Stimulated activated CD8-positive, alpha-beta memory T cell treated with anti-CD3 and anti-CD28 coated beads, Interleukin-7, amount 100 ng/mL, for 4 hours (primary cell): ENCODE measurements at places on chromosomes 4 and X.

DNA sequence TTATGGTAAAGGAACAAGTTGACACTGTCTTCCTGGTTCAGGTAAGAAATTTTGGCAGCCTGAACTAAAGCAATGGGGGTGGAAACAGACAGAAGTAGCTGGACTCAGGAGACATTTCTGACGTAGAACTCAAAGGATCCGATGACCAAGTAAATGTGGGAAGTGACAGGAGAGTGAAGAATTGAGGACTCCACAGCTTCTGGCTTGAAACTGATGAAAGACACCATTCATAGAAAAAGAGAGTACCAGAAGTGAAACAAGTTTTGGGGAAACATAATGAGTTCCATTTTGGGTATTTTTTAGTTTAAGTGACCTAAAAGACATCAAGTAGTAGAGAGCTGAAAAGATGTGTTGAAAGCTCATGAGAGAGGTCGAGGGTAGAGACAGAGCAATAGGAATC, 5.7 kb downstream of the FAM120C start:
- no peak for DNase-seq

GRCh38 chrX:130529531-130529930, 127.7 kb downstream of the RBMX2 start:
- DNase-seq, result no peak

GRCh38 chrX:71067089-71067488, 1.0 kb downstream of the SNX12 start:
- no peak for DNase-seq

- peak; percentile 13 for DNase-seq
These were observed 177.9 kb downstream of the CBR4 start for GRCh38 chr4:168831919-168832762.

DNA sequence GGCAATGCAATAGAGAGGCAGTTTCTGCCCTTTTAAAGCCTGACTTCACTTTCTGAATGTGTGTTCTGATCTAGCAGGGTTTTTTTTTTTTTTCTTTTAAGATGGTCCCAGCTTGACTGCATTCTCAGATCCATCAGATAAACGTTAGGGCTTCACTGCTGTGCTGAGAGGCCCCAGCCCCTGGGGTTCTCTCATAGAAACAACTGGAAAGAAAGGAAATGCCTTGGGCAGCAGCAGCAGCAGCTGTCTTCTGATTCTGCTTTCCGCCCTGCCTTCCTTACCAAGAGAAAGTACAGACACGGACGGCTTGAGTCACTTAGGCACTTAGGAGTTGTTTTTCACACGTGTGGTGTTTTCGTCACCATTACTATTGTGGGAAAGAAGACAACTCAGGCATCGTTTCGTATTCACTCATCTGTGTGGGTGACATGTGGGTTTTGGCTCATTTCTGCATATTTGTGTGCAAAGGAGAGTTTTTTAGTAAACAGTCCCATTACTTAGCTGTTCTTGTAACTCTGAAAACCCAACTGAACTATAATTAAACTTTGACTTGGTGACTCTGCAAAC, 172.0 kb downstream of the PTTG2 start:
- peak; percentile 68 for DNase-seq

GRCh38 chr4:23874536-23874901, 15.3 kb downstream of the PPARGC1A start:
- DNase-seq, result no peak

DNA sequence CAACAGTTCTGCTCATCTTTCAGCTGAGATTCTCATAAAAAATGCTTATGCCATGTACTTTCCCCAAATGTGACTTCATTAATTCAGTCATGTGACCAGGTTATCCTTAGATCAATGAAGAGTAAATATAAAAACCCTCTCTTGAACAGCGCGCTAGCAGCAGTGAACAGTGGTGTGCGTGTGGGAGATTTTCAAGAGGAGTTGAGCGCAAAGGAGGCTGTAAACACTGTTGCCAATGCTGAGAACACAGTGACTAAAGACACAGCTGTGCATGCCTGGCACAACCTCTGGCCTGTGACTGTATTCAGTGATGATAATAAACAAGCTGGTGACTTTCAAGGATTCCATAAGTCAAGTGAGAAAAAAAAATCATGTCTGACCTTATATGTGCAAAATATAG, 25.1 kb downstream of the MSX1 start:
- no peak for DNase-seq

GRCh38 chr4:8353912-8354453, 84.4 kb downstream of the HTRA3 start:
- no peak for DNase-seq

GRCh38 chr4:155140889-155141288, 67.5 kb upstream of the NPY2R start:
- no peak for DNase-seq

DNA sequence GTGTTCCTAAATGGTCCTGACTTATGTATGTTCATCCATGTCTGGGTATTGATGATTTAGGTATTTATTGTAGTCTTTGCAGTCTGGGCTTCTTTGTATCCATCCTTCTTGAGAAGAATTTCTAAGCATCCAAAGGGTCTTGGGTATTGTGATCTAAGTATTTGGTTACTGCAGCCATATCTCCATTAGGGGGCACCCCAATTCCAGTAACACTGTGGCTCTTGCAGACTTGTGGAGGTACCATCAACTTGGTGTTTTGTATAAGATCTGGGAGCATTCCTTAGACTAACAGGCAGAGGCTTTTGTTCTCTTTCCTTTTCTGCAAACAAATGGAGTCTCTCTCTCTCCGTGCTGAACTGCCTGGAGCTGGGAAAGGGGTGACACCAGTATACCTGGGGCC, 113.7 kb upstream of the NEXMIF start:
- no peak for DNase-seq

DNA sequence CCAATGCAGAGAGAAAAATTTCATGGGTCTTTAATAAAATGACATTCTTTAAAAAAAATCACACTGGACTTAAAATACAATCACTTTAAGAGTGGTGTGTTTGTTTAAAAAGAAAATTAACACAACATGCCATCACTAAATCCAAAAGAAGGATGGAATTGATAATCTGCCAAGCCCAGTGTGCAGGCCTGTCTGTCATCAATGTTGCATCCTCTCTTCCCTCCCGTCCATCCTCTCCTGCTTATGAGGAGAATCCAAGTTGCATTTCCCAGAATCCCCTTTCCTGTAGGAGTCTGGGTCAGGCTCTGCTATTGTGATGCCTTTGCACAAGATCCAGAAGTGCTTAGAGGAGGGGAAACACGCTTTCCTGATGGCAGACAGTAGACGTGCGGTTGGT, 169.4 kb downstream of the MID1 start:
- no peak for DNase-seq

DNA sequence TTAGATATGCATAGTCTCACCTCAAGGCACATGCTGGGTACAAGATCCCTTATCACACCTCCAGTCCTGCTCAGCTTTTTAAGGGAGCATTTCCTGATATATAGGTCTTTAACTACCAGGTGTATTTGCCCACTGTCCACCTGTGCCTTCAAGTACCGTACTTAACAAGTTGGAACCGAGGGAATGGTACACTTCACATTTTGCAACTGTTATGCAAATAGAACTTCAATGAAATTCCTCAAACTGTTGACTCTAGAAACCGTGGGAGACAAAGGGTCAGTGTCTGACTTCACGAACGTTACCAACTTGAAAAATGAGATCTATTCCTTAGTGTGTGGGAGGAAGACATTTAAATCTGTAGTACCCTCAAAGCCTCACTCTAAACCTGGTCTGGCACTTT, 5.2 kb downstream of the TRIM2 start:
- no peak for DNase-seq

GRCh38 chrX:48083212-48083611, 11.8 kb upstream of the ZNF630 start:
- peak; percentile 0 for DNase-seq

GRCh38 chr4:100061835-100062234, 111.8 kb upstream of the H2AZ1 start:
- DNase-seq, result no peak

GRCh38 chrX:42954880-42955279, 176.9 kb upstream of the PPP1R2C start:
- DNase-seq, result no peak

GRCh38 chrX:329291-329910, 10.8 kb upstream of the GTPBP6 start:
- no peak for DNase-seq

- no peak for DNase-seq
These were observed 2.7 kb downstream of the TMEM255A start for GRCh38 chrX:120308558-120308957.

- DNase-seq, result no peak
These were observed 15.3 kb downstream of the HELQ start for GRCh38 chr4:83440148-83440814.

- DNase-seq, result no peak
These were observed 129.0 kb upstream of the TECRL start for GRCh38 chr4:64538219-64538618.

DNA sequence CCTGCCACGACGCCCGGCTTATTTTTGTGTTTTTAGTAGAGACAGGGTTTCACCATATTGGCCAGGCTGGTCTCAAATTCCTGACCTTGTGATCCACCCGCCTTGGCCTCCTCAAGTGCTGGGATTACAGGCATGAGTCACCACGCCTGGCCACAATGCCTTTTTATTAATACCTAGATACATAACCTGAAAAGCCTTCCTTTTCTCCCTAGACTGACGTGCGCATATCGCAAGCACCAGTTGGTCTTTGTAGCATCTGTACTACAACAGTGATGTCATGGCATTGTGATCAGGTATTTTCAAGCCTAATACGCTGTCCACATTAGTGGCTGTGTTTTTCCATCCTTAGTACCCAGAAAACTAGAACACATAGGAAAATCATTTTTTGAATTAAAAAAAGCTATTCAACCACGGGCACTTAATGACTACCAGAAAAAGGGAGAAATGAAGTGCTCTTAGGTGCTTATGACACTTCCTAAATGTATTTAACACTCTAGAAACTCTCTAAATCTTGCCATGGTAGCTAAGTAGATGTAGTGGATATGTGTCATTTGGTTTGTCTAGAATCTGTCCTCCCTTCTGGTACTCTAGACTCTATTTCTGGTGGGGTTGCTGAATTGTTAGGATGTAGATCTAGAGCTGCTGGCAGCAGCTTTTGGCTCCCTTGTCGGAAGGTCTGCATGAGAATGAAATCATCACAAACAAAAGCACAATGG, 707.8 kb downstream of the STIM2 start:
- no peak for DNase-seq

GRCh38 chr4:4422856-4423499, 36.1 kb downstream of the NSG1 start:
- no peak for DNase-seq

DNA sequence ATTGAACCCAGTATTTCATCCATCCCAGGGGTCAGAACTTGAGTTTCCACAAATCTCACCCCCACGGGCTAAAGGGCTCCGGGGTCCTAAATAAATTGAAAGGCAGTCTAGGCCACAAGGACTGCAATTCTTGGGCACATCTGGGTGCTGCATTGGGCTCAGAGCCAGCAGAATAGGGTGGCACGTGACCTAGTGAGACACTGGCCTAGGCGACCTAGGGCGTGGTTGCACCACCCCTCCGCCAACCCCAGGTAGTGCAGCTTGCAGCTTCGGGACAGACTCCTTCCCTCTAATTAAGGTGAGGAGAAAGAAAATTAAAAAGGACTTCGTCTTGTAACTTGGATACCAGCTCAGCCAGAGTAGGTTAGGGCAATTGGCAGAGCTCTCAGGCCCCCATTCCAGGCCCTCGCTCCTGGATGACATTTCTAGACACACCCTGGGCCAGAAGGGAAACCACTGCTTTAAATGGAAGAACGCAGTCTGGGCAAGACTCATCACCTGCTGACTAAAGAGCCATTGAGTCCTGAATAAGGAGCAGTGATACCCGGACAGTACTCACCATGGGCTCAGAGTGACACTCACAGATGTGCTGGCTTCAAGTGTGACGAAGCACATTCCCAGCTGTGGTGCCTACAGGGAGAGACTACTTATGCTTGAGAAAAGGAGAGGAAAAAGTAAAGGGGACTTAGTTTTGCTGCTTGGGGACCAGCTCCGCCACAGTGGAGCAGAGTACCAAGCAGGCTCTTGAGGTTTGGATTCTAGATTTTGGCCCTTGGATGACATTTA, 735.4 kb downstream of the FSTL5 start:
- DNase-seq, result no peak

DNA sequence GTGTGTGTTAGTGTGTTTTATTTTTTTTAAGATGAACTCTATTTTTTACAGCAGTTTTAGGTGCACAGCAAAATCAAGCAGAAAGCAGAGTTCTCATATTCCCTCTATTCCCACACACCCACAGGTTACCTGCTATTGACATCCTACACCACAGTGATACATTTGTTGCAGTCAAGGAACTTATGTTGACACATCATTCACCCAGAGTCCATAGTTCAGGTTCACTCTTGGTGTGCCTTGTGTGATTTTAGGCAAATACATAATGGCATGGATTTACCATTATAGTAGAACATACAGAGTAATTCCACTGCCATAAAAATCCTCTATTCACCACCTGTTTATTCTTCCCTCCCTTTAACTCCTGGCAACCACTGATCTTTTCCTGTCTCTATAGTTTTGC, 28.7 kb downstream of the DIAPH2 start:
- DNase-seq, result no peak

GRCh38 chr4:24742773-24743172, 52.6 kb upstream of the SOD3 start:
- DNase-seq, result no peak

DNA sequence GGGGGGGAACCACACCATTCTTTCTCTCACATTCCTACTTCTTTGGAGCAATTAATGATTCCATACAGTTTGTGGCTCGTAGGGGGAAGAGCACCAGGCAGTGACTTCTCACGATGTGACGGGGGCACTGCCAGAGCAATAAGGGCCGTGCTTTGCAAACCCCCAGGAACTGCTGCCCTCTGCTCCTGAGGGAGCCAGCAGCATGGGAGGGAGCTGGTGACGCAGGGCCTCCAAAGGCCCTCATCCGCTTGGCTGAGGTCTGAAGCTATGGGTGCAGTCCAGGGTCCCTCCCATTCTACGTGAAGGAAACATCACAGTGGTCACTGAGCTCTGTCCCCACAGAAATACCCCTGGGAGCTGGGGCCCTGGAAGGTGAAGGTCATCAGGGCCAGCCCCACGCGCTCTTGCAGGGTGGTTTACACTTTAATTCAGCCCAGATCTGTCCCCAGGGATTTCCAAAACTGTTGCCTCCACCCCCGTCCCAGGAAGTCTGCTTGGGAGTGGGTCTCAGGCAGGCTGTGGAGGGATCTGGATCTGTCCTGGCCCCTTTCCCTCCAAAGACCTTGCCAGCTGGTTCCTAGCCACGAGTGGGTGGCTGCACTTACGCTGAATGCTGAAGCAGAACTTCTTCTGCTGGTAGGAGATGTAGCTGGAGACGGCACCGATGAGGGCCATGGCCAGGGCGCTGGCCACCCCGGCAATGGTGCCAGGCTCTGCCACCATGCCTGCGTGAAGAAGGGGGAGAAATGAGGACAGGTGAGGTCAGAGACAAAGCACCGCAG, 82.6 kb downstream of the MTMR1 start:
- DNase-seq, result no peak

GRCh38 chr4:6516762-6517161, 44.3 kb upstream of the PPP2R2C start:
- no peak for DNase-seq
